AML-193 (cell line): ENCODE measurements at places on chromosomes 13 and 19.

GRCh38 chr19:18468517-18468916, 30.6 kb upstream of the ISYNA1 start:
- DNase-seq: no peak

DNA sequence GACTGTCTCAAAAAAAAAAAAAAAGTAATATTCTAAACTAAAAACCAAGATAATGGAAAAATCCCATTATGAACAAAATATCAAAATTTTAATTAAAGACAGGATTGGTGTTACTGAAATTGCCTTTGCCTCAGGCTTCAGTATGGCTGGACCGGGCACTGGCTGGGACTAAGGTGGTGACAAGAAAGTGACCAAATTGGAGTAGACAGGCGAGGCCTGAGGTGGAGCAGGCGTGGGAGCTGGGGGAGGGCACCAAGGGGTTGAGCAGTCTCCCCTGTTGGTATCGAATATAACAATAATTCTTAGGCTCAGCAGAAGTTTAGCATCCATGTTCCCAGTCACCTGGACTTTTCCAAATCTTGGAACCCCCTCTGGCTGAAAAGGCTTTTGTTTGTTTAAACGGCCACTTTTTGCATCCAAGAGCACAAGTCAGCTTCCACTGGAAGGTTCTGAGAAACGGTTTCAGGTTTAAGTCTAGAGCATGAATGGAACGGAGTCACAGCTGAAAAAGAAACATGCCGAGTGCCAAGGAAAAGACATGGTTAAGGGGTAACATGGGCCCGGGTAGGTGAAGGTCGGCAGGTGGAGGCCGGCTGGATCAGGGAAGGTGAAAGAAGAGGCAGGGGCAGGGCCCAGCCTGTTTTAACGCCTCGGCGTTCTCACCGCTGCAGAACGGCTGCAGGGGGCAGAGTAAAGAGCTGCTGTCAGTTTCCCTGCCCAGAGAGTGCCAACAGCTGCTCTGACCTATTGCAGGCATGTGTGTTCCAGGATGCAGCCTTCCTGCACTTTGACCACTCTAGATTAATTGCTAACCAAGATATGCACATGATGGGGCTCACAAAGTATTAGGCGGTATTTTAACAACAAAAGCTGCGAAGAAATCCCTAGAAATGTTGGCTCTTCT, 104.4 kb downstream of the TM9SF2 start:
- peak; percentile 76 for DNase-seq

DNA sequence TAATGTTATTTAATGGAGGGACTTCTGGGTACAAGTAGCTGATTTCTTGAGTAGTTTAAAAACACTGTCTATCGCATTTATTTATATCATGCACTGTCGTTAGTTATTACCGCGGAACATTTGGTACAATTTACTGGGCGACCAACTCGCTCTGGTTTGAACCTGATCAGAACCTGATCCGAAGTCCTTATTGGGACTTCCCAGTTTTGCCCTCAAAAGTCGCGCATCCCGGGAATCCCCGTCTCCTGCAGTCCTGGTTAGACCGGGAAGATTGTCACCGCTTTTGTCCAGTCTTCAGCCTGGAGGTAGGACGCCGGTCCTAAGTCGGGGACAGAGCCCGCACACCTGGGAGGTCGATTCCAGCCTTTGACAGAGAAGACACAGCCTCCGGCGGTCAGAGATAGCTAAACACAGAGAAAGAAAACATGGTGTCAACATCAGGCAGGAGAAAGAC, 694 bp downstream of the CLN5 start:
- DNase-seq: no peak

DNA sequence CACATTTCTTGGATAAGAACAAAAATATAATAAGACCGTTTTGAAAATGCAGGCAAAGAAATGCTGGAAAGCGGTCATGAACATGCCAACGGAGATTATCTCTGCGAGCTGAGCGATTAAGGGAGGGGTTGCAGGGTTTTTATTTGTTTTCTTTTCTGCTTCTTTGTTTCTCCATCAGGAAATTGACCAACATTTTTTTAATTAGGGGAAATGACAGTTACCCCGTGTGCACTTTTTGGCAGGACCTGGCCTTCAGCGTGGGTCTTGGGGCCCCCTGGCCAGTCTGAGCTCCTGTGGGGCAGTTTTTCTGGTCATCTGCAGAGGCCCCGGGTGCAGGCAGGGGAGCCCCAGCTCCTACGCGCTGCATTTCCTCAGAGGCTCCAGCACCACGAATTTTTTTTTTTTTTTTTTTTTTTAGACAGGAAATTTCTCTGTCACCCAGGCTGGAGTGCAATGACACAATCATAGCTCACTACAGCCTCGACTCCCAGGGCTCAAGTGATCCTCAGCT, 31.3 kb upstream of the HOMER3 start:
- DNase-seq: peak; percentile 95

DNA sequence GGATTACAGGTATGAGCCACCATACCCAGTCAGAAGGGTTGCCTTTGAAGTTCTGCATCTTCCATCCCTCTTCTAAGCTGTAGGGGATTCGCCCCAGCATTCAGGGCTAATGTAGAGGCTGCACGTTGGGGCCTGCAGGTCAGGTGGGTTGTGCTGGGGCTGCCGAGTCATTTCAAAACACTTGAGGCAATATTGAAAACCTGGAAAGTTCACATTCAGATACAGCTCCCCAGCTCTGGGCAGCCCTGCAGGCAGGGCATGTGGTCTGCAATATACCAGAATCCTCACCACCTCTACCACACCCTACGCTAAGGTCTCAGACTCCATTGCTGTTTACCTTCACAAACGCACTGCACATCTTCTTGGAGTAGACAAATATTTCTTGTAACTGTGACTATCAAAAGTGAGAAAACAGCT, 24.6 kb downstream of the CCNE1 start:
- no peak for DNase-seq

GRCh38 chr13:111168107-111168506, 53.0 kb downstream of the ARHGEF7 start:
- no peak for DNase-seq

GRCh38 chr19:39419003-39419402, 6.5 kb downstream of the PLEKHG2 start:
- DNase-seq: no peak

DNA sequence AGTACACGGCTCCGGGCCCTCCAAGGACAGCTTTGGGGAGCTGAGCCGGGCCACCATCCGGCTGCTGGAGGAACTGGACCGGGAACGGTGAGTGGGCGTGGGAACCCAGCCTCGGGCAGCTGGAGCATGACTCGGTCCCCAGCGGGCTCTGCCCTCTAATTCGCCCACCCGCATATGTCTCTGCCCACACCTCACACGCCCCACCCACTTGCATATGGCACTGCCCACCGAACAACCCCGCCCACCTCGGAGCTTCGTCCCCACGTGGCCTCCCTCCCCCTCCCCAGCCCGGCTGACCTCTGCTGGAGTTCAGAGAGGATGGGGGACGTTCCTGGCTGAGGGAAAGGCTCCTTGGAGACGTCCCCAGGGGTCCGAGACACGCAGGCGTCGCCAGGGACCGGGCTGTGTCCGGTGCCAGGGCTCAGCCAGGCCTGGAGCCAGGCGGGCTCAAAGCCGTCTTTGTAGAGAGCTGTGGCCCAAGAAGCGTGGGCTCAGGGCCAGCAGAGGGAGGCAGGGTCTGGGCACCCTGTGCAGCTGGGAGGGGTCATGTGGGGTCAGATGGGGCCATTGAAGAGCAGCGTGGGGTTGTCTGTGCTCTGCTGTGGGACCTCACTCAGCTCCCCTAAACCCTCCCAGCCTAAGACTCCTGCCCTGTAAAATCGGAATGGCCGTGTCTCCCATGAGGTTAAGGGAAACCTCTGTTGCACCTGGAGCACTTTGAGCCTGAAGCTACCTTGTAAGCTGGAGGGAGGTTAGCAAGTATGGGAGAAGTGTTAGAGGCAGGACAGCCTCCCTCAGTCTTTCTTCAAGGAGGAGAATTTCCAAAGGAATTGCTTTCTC, 3.8 kb downstream of the APC2 start:
- DNase-seq: no peak

DNA sequence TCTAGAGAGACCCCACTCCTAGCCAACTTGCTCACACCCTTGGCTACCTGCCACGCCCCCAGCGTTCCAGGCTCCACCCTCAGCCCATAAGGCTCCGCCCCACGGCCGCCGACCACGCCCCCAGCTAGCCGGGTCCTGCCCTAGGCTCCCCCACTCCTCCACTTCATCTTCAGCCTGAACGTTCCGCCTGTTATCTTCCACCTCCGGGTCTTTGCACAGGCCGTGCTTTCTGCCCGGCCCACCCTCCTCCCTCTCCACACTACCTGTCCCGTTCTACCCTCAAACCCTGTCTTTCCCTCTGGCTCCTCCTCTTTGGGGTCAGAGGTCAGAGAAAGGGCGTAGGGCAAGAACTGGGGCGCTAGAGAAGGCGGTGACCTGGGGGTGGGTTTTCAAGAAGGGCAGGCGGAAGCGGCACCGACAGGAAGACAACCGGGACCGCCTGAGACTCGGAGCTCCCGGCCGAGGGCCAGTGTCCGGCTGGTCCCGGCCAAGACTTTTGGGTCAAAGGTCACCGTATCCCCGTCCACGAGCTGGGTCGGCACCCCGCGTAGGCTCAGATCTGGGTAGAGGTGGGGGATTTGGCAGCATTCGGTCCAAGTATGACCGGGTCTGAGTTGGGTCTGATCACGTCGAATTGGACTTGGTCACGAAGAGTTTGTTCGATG, 2.2 kb downstream of the PDE4C start:
- no peak for DNase-seq

DNA sequence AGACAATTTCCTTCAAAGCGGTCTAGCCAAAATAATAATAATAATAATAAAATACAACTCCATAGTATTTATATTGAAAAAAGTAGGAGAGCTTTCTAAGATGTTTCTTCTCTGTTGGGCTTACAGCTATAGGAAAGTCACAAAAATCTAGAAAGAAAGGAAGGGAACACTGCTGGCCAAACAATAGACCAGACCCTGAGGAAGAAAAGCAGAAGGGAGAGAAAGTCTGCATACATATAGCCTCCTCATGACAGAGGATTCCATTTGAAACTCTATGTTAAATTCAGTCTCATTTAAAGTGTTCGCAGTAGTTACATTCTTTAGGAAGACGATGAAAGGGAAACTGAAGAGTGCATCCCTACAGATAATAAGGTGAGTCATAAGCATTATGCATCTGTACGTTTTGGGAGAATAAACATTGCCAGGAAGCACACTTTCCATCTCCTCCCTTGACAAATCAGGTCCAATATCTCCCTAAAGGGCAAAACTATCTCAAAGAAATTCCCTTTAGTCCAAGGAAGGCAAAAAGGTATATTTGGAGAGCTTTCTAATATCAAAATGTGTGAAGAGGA, 86.5 kb downstream of the PCDH9 start:
- no peak for DNase-seq

DNA sequence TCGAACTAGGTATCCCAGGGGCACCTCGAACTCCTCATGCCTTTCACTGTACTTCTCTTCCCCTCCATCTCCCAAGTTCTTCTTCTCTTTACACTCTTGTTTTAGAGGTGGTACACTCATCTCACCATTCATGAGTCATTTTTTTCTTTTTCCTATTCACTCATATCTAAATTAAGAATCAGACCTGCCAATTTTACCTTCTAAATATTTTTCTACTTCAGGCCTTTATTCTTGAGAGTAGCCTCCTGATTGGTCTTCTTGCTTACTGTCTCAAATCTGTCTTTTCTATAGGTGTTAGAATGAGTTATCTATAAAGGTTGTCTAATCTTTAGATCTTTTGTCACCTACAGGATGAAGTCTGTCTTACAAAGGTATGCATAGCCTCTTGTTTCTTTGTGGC, 20.7 kb downstream of the TDRD3 start:
- DNase-seq: no peak

DNA sequence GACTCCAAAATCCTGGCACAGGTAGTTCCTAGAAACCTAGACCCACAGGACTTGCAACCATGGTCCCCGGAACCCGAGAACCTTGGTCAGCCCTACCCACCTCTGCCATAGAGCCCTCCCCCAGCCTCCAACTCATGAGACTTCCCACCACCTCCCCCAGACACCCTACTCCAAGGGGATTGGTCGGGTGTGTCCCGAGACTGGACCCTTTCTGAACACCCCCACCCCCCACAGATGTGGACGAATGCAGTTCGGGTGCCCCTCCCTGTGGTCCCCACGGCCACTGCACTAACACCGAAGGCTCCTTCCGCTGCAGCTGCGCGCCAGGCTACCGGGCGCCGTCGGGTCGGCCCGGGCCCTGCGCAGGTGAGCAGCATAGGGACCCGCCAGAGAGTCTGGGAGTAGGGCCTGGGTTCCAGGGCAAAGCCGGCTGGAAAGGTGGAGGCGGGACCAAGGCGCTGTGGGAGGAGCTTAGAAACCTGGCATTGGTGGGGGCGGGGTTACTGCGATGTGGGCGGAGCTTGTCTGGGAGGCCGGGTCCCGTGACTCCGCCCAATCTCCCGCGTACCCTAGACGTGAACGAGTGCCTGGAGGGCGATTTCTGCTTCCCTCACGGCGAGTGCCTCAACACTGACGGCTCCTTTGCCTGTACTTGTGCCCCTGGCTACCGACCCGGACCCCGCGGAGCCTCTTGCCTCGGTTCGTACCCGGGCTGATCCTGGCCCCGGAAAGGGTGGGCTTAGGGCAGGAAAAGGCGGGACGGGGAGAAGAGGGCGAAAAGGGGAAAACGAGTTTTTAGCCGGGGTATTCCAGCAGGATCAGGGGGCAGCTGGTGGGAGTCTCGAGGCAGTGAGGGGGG, 11.9 kb downstream of the LTBP4 start:
- no peak for DNase-seq

- peak; percentile 47 for DNase-seq
These were observed 659 bp downstream of the ERF start for GRCh38 chr19:42254089-42254849.

DNA sequence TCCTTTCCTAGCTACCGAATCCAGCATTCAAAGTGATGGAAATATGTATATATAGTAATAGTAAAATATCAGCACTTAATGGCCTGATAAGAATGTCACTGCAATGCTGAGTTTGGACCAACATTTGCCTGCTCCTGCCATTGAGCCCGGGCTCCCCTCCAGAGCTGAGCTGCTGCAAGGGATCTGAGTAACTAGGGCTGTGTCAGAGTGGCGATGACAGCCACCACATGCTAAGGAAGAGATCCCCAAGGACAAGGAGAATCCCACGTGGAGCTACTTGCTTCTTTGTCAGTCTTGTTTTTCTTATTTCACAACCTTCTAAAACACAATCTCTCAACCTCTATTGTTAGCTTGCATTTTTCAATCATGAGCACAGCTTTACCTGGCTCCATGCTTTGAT, 19.5 kb upstream of the ALOX5AP start:
- DNase-seq: no peak

DNA sequence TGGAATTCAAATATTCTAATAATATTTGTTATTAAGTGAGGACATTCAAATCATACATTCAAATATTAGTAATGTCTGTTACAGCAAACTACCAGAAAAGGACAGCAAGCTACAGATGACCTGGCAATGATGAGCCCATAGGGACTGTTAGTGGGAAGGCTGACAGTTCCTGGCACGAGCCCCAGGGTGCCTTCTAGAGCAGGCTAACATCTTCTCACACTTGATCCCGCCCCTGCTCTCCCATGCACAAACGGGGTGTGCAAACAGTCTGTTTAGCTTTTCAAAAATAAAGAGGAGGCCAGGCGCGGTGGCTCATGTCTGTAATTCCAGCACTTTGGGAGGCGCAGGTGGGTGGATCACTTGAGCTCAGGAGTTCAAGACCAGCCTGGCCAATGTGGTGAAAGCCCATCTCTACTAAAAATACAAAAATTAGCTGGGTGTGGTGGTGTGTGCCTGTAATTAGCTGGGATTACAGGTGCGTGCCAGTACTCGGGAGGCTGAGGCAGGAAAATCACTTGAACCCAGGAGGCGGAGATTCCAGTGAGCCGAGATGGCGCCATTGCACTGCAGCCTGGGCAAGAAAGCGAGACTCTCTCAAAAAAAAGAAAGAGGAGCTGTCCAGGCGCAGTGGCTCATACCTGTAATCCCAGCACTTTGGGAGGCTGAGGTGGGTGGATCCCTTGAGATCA, 9.6 kb upstream of the GARRE1 start:
- no peak for DNase-seq
